Activated T-helper 1 cell treated with anti-CD3 and anti-CD28 coated beads, Interleukin-2, amount 50 U/mL, for 16 hours (primary cell): ENCODE measurements at places on chromosomes 16 and 17.
A peak's percentile ranks its signal among the peaks of the same experiment; 100 is the strongest.

- DNase-seq, result no peak
These were observed 74.9 kb downstream of the SDR42E1 start for GRCh38 chr16:81936209-81937000.

DNA sequence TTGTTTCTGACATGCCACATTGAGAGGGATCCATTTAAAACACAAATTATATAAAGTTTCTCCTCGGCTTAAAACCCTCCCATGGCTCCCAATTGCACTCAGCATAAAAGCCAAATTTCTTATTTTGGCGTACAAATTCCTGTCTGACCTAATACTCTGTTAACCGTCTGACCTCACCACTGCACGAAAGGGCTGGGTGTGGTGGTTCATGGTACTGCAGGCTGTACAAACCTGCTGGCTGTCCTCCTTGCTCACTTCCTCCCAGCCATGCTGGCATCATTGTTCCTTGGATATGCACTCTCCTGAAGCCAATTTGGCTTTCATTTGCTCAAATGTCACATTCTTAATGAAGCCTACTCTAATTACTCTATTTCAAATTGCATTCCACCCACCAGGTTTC, 301.6 kb upstream of the C16orf82 start:
- DNase-seq, result no peak

DNA sequence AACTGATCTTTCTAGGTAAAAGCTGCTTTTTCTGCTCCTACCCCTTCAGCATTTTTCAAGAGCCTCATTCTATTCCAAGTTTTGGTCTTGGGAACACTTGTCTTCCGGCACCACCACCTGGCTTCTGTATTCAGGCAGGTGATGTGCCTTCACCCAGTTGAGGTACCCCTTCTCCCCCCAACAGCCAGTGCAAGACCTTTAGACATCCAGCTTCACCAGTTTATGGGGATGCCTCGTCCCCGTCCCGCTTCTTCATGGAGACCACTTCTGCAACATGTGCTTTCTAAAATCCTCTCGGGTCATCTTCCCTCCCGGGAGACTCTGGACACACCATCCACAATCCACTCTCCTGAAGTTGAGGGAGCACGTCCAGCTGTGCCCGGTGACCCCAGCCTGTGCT, 69.9 kb downstream of the SRCIN1 start:
- no peak for DNase-seq

DNA sequence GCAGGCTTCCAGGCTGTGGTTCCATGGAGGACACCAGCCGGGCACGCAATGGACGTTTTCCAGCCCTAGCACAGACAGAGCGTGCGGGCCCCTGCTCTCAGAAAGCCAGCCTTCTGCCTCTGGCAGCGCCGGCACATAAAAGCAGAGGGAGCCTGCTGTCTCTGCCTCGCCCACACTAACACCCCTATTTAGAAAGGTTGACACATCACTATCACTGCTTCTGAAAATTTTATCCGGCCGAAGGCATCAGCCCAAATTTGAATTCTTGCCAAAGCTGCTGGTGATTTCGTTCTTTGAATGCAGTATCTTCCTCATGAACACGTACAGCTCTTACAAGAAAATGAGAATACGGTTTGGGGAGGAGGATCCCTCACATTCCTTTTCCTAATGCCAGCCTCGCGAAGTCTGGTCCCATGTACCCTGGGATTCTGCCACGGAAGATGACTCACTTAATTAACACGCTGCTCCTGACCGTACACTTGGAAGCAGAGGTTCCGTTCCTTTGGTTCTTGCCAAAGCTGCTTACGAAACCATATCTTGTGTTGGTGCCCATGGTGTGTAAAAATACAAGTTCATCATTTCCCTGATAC, 1.3 kb upstream of the RAB11FIP3 start:
- no peak for DNase-seq

DNA sequence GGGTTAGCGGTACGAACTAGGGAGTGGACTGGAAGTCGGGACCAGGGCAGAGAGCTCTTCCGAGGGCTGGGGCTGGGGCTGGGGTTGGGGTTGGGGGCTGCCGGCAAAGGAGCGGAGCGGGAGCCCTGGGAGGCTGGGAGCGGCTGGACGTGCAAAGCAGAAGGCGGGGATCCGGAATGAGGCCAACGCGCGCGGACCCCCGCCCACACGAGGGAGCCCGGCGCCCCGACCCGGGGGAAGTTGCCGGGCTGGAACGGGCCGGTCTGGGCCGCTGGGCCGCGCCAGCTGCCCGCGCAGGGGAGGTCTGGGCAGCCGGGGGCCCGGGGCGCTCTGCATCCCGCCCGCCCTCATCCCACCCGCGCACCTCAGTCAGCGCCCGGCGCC, 323 bp downstream of the ST3GAL2 start:
- DNase-seq, result no peak

GRCh38 chr17:19448341-19449268, 37.6 kb downstream of the RNF112 start:
- DNase-seq, result no peak

- no peak for DNase-seq
These were observed 29.7 kb downstream of the NME3 start for GRCh38 chr16:1741553-1742165.

- DNase-seq, result no peak
These were observed 3.4 kb upstream of the HID1 start for GRCh38 chr17:74975943-74976342.

DNA sequence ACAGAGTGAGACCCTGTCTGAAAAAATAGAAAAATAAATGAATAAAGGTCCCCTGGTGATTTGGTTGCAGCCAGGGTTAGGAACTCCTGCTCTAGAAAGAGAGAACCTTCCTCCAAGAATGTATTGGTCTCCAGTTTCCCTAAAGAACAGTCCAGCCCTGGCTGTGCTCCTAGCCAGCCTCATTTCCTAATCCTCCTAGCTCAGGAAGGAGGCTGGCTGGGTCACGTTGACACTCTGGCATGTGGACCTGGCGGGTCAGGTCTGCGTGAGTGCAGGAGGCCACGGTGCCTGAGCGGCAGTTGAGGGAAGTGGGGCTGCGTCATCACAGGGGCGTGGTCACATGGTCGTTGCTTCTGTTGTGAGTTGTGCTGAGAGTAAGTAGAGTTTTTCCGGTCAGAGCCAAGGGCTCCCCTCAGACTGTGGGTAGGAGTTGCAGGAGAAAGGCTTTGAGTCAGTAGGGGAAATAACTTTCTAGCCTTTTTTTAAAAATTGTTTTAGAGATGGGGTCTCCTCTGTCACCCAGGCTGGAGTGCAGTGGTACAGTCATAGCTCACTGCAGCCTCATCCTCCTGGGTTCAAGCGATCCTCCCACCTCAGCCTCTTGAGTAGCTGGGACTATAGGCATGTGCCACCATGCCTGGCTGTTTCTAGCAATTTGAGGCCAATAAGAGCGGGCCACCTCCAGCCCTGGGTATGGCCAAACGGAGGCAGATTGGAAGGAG, 194.0 kb upstream of the CIBAR2 start:
- peak; percentile 57 for DNase-seq

GRCh38 chr17:2683912-2684311, 27.7 kb downstream of the CLUH start:
- no peak for DNase-seq

DNA sequence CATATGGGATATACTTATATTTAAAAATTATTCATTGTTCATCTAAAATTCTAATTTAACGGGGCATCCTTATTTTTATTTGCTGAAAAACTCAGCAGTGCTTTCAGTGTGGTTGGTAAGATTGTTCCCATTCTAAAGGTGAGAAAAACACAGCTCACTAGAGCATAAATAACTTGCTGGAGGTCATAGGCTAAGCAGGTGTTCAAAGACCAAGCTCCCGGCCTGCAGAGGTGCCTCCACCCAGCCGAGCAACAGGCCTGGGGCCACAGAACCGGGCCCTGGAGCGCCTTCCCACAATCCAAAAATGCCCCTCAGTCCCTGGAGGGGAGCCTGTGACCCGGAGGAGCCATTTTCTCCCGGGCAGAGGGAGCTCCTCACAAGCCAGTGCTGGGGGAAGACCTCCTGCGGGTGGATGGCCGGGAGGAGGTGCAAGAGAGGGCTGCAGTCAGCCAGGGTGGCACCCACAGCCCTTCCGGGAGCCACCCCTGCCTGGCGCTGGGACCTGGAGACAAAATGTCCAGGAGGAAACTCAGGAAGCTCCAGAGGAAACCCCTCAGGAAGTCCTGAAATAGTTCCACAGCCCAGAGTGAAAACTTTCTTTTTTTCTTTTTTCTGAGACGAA, 14.7 kb downstream of the ABR start:
- no peak for DNase-seq

DNA sequence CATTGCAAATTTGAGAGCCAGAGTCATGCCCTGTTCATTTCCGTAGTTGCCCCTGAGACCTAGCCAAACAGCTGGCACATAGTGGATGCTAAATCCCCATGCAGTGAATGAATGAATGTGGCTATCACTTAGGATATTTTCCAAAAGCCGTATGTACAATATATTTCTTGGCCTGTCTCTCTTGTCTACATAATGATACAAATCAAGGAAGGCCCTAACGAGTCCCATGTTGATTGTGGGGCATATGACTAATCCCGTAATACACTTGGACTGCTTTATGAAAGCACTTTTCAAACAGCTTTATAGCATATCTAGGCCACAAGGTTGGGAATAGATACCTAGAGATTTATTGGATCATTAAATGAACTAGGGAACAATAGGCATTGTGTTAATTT, 478.0 kb downstream of the SLC39A11 start:
- no peak for DNase-seq
